ENCODE measurements at places on chromosomes 6 and 20. TPM values are rescaled to one million over a fixed set of nuclear protein-coding genes. Genes with fewer than 3 reads are reported as not detected.

DNA sequence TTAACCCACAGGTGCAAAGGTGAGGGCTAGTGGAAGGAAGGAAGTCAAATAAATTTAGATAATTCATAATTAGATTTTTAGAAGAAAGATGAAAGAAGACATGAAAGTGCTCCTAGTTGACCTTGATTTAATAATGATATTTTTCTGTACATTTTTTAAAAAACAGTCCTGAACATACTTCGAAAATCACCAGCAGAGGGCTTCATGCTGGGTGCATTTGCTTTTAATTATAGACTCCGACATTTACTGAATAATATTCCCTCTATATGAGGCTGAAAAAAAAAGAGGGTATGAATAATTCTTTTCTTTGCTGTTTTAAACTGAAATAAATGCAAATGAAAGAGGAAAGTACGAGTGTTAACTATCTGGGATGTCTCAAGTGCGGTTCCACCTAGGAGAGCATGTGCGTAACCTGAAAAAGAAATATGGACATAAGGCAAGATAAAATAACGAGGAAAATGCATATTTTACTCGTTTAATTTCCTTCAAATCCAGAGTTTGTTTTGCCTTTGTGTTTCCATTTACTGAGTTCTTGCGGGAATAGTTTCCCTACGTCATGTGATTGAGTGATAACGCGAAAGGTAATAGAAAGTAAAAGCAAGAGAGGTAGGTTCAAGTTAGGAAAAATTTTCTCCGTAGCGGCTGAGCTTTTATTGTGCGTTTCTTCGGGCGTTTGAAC lies 3.1 kb upstream of the TFAP2B start:
- DNase-seq: no peak
- H3K4me1 ChIP-seq: peaks cover 9% of the 10 kb centered on the region
- H3K27me3 ChIP-seq: peaks cover 2% of the 10 kb centered on the region
- H3K27ac ChIP-seq: no peak overlapping the region
- no peaks in the 10 kb centered on the region for H3K36me3 ChIP-seq
- H3K4me3 ChIP-seq: peak overlapping the region; percentile 81

The ELOVL2 gene
- 28.5 TPM for total RNA-seq

DNA sequence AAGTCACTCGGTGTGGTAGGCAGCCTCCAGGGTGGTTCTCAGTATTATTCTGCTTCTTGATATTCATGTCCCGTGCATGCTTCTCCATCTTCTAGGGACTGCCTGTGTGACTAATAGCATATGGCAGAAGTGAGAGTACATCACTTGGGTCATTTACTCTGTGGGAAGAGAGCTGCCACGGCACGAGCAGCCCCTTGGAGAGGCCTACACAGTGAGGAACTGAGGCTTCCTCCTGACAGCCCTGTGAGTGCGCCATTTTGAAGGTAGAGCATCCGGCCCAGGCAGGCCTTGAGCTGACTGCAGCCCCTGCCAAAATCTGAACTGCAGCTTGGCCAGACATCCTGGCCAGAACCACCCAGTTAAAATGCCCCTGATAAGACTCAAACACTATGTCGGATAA lies 17.3 kb upstream of the MCUR1 start:
- H3K27me3 ChIP-seq: no peaks in the 10 kb centered on the region
- no peak for DNase-seq
- no peak overlapping the region for H3K4me3 ChIP-seq
- no peaks in the 10 kb centered on the region for H3K4me1 ChIP-seq

DNA sequence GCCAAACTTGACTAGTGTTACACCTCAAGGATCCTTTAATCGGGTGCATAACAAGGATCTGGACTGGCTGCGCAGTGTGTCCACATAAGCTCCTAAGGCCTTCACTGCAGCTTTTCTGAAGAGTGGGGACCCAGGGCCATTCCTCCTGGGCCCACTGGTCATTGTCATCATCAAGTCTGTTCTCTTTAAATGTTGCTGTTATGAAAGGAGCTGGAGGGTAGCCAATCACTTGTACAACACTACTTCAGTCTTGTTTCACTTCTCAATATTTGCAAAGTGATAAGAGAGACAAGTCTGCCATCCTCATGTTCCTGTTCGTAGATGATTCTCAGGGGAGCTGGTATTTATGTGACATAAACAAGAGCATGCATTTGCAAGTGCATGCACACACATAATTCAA lies 149.8 kb downstream of the SYNDIG1 start:
- no peak overlapping the region for H3K27ac ChIP-seq
- no peak for DNase-seq
- H3K4me3 ChIP-seq: no peak overlapping the region
- no peaks in the 10 kb centered on the region for H3K36me3 ChIP-seq
- no peaks in the 10 kb centered on the region for H3K4me1 ChIP-seq
- H3K27me3 ChIP-seq: peaks cover 2% of the 10 kb centered on the region

The SOX18 gene
- total RNA-seq: 2.1 TPM

The BIRC7 gene
- total RNA-seq: not detected

The SLC29A1 gene
- 15.8 TPM for total RNA-seq

DNA sequence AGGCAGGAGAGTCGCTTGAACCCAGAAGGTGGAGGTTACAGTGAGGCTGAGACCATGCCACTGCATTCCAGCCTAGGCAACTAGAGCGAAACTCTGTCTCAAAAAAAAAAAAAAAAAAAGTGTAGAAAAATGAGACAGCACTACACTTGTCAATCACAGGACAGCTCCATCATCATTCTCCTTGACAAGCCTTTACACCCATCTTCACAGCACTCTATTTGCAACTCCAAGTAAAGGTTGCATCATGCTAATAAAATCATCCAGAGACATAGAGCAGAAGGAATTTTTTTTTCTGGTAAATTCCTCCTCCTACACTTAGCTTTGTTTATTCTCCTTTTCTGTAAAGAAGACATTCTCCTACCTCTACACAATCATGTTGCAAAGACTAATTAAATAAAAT lies 791.0 kb upstream of the HS3ST5 start:
- no peaks in the 10 kb centered on the region for H3K4me1 ChIP-seq
- H3K27me3 ChIP-seq: no peaks in the 10 kb centered on the region
- no peak overlapping the region for H3K27ac ChIP-seq
- DNase-seq: no peak

The CRYBG1 gene
- total RNA-seq: 8.7 TPM

DNA sequence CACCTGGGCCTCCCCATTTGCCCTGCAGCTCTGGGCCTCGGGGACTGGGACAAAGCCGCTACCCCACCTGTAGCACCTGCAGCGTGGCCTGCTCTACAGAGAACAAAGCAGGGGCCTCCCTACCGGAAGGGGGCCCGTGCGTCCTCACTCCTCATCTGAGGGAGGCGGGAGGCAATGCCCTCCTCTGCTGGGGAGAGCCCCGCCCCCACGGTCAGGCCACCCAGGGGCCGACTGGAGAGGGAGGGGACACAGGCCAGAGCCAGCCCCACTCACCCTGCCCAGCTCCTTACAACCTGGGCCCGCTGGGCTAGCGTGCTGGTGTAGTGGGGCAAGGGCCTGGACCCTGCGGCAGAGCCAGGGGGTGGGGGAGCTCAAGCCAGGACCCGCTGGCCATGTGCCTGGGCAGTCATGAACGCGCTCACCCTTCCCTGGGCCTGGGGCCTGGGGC lies 8.0 kb downstream of the LAMA5 start:
- H3K27me3 ChIP-seq: no peaks in the 10 kb centered on the region
- DNase-seq: no peak
- peak overlapping the region; percentile 86 for H3K27ac ChIP-seq
- peaks cover 57% of the 10 kb centered on the region for H3K4me1 ChIP-seq

The ASIP gene
- total RNA-seq: not detected

The C20orf141 gene
- not detected for total RNA-seq

The ZNF831 gene
- total RNA-seq: 0.09 TPM

- no peak overlapping the region for H3K27ac ChIP-seq
- H3K36me3 ChIP-seq: no peaks in the 10 kb centered on the region
- no peaks in the 10 kb centered on the region for H3K27me3 ChIP-seq
- H3K4me1 ChIP-seq: peaks cover 24% of the 10 kb centered on the region
- H3K4me3 ChIP-seq: no peak overlapping the region
- no peak for DNase-seq
Observed at GRCh38 chr20:51799401-51799860, 2.9 kb downstream of the SALL4 start.
